Activated naive CD8-positive, alpha-beta T cell treated with anti-CD3 and anti-CD28 coated beads for 36 hours (primary cell): ENCODE measurements at places on chromosomes 1 and 21. TPM values are rescaled to one million over a fixed set of nuclear protein-coding genes. Genes with fewer than 3 reads are reported as not detected.
A peak's percentile ranks its signal among the peaks of the same experiment; 100 is the strongest.

NR5A2 gene
- total RNA-seq = 0.06 TPM

EXTL1 gene
- not detected for total RNA-seq

RIPPLY3 gene
- not detected for total RNA-seq

DNA sequence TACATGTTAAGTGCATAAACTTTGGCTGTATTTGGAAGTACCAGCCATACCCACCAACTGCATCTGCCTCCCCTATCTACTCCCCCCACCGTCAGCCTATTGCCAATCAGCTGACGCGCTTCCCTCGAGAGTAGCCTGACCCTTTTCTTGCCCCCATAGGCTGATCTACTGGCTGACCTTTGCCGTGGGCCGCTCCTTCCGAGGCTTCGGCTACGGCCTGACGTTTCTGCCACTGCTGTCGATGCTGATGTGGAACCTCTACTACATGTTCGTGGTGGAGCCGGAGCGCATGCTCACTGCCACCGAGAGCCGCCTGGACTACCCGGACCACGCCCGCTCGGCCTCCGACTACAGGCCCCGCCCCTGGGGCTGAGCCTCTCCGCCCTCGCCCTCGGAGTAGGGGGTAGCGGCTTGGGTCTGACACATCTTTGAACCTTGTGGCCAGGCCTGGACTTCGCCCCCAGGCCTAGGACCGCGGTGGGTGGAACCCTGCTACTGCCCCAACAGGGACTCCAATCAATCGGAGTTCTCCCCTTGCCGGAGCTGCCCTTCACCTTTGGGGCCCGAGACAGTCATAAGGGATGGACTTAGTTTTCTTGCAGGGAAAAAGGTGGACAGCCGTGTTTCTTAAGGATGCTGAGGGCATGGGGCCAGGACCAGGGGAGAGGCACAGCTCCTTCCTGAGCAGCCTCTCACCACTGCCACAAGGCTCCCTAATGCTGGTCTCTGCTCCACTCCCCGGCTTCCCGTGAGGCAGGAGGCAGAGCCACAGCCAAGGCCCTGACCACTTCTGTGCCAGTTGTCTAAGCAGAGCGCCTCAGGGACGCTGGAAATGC is 4.0 kb downstream of the GLMP start:
- H3K36me3 ChIP-seq = peaks cover 2% of the 10 kb centered on the region
- no peaks in the 10 kb centered on the region for H3K27me3 ChIP-seq
- peak overlapping the region; percentile 54 for H3K4me3 ChIP-seq

- peaks cover 22% of the 10 kb centered on the region for H3K4me1 ChIP-seq
- no peaks in the 10 kb centered on the region for H3K27me3 ChIP-seq
- peak overlapping the region; percentile 99 for H3K4me3 ChIP-seq
- peaks cover 2% of the 10 kb centered on the region for H3K36me3 ChIP-seq
- peak overlapping the region; percentile 92 for H3K27ac ChIP-seq
These were observed 760 bp upstream of the NPHP4 start for GRCh38 chr1:5992814-5993555.

DNA sequence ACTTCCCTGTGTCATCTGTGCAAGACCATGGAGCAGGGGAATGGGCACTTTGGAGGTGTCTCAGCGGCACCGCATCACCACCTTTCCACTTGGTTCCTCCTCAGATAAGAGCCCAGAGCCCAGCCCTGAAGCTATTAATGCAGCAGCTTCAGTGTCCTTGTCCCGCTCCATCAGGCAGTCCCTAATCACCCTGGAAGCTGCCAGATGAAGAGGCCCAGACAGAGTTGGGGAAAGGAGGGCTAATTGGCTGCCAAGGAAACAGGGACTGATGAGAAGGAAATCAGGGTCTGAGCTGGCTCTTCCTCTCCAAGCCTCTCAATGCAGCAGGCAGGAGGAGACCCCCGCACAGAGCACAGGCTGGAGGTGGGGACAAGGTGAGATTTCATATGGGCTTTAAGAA is 83.1 kb upstream of the KLHDC7A start:
- H3K27ac ChIP-seq = no peak overlapping the region
- H3K4me1 ChIP-seq = no peaks in the 10 kb centered on the region
- no peak for DNase-seq
- peaks cover 37% of the 10 kb centered on the region for H3K27me3 ChIP-seq
- no peaks in the 10 kb centered on the region for H3K36me3 ChIP-seq

DNA sequence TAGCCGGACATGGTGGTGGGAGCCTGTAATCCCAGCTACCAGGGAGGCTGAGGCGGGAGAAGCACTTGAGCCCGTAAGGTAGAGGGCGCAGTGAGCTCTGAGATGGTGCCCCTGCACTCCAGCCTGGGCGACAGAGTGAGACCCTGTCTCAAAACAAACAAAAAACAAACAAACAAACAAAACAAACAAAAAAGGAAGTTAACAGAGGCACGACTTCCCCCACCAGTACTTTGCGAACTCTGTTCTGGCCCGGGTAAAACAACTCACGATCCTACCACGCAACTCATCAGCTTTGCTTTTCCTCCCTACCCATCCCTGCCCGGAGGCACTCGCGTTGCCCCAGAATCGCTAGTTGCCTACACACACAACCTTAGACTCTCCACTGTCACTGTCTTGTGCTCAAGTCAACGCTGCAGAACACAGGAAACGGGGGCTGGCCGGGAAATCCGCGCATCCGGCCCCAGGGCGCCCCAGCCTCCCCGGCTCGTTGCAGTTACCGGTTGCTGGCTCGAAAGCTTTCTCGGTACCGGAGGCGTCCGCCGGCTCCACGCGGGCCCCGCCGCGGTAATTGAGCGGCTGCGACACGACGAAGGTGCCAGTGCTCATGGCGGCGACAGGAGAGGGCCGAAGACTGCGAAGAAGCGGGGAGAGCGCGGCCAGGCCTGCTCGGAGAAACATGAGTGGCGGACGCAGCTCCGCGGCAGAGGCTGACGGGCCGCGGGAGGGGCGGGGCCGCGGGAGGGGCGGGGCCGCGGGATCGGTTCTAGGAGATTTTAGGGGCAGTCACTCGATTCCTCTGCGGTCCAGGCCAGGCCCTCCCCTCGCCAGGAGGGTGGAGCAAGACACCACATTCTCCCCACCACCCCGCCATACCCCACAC is at the start of gene ALDH9A1:
Gene ALDH9A1 (minus strand): TSS at position 682 of the 880 bp plus-strand sequence. CDS start 4 bp downstream, at position 678.
- H3K4me3 ChIP-seq = peak within 1 kb of the TSS; percentile 100
- H3K4me1 ChIP-seq = peaks cover 30% of the 10 kb centered on the region

DNA sequence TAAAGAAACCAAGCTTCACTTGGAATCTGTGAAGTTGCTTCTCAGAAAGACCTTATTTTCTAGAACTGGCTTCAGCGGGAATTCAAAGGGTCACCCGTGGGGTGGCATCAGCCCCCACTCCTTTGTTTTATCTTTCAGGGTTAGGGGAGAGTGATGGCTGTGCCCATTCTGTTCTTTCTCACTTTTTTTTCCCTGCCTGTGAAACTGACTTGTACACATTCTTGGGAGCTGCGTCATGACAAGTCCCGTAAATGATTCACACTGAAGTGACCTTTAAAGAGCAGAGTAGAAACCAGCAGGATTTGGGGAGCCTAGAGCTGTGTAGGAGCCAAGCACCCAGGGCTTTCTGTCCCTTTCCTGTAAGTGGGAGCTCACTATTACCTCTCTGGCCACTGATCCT is 43.8 kb downstream of the SLC44A3 start:
- H3K36me3 ChIP-seq = no peaks in the 10 kb centered on the region
- no peak overlapping the region for H3K4me3 ChIP-seq
- H3K27ac ChIP-seq = no peak overlapping the region
- no peak for DNase-seq

DNA sequence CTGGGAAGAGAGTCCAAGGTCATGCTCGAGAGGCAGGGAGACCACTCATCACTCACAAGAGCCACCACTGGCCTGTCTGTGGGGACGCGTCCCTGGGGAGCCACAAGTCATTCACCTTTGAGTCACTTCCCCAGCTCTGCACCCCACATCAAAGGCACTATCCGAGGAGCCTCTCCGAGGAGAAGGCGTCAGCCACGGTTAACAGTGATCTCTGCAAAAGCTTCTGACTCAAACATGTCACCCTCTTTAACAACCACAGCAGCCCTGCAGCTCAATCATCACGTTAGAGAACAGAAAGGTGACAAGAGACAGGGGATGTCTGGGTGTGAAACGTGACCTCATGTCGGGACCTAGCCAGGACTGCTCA is 9.0 kb downstream of the LRRC47 start:
- H3K27me3 ChIP-seq = no peaks in the 10 kb centered on the region
- no peak overlapping the region for H3K4me3 ChIP-seq
- peaks cover 9% of the 10 kb centered on the region for H3K4me1 ChIP-seq

- H3K27me3 ChIP-seq = peaks cover 19% of the 10 kb centered on the region
- H3K36me3 ChIP-seq = no peaks in the 10 kb centered on the region
- H3K4me1 ChIP-seq = no peaks in the 10 kb centered on the region
- H3K27ac ChIP-seq = no peak overlapping the region
- no peak for DNase-seq
These were observed 49.7 kb downstream of the NMNAT2 start for GRCh38 chr1:183368213-183369108.
